ENCODE measurements at places on chromosomes 6 and 20.

DNA sequence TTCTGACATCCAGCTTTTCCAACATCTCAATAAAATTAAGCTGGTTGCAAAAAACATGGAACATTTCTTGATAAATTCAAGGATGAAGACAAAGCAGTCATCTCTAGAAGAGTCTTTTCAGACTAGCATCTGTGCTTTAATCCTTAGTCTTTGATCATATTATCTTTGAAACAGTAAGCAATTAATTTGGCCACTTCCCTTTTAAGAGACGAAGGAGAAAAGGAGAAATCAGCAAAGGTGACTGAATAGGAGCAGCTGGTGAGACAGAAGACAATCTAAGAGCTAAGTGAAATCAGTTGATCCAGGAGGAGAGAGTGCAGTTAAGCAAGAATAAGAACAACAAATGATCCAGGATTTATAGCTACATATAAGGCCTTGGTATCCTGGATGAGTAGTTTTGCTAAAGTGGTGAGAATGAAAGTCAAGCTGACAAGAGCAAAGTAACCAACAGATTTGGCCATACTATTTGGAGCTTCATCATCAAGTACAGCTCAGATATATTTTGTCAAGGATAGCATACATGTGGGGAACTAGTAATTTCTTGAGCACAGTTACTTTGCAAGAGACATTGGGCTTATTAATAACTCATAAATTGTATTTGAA is 215.5 kb downstream of the ADGB start:
- DNase-seq: no peak

GRCh38 chr6:143241111-143241510 is 180.4 kb downstream of the AIG1 start:
- DNase-seq: no peak

GRCh38 chr6:150464966-150465365 is 96.2 kb downstream of the IYD start:
- DNase-seq: no peak

DNA sequence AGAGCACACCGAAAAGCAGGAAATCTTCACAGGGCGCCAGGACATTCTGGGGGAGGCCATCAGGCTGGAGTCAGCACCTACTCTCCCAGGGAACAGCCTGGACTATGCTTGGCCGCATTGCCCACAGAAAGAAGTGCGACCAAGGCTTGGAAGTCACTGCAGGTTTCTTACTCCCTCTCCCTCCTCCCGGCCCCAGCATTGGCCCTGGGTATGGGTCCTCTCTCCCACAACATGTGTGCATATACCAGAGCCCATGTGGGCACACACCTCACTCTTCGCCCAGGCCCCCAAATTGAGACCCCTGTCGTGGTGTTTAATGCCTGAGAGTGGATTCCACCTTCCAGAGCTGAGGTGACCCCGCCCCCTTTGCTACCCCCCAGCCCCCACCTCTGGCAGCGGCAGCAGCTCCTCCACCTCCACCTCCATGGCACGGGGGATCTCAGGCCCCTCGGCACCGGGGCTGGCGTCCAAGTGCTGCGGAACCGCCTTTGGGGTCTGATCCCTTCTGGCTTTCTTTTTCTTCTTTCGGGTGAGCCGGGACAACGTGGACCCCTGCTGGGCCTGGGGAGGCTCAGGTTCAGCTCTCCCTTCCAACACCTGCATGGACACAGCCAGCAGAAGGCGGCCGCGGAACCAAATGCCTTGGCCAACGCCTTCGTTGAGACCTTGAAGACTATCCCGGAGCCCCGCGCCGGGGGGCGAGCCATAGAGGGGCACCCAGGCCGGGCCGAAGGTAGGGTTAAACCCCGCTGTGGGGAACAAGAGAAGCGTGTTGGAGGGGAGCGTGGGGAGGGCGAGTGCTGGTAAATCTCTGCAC is 15.2 kb upstream of the SPAG4 start:
- no peak for DNase-seq

DNA sequence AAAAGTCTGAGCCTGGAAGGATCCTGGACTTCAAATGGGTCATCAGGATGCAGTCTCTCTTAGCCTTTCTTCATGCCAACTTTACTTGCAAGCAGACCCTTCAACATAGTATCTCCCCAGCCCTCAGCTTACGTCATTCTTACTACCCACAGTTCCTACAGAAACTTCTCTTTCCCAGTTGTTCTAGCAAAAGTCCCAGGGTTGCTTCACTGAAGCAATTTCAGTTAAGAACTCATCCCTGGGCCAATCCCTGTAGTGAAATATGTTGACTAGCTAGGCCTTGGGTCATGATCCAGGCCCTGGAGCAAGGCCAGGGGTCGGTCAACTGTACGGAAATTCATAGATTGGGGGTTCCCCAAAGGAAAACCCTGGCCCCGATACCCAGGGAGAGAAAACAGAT is 8.6 kb upstream of the FAM83D start:
- no peak for DNase-seq

- no peak for DNase-seq
Observed at GRCh38 chr6:68497927-68498326, 137.2 kb upstream of the ADGRB3 start.

GRCh38 chr6:20647585-20647984 is 113.3 kb downstream of the CDKAL1 start:
- no peak for DNase-seq

- no peak for DNase-seq
Observed at GRCh38 chr6:73580247-73581149, 59.7 kb upstream of the EEF1A1 start.

GRCh38 chr6:48255094-48255493 is 144.1 kb upstream of the PTCHD4 start:
- DNase-seq: no peak

DNA sequence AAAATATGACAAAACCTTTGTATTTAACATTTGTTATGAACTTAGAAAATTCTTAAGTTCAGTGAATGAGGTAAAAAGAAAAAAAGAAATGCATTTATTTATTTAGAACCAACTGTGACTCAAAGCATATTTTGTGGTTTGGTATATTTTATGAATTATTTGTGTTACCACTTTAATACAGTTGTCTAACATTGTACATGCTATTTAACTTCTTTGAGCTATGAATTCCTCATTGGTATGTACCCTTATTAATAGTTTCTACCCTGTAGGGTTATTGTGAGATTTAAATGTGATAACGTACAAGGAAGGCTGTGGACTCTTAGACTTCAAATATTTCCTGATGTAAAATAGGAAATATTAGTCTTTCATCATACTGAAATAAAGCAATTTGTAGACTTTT is 162.6 kb downstream of the MMUT start:
- no peak for DNase-seq

DNA sequence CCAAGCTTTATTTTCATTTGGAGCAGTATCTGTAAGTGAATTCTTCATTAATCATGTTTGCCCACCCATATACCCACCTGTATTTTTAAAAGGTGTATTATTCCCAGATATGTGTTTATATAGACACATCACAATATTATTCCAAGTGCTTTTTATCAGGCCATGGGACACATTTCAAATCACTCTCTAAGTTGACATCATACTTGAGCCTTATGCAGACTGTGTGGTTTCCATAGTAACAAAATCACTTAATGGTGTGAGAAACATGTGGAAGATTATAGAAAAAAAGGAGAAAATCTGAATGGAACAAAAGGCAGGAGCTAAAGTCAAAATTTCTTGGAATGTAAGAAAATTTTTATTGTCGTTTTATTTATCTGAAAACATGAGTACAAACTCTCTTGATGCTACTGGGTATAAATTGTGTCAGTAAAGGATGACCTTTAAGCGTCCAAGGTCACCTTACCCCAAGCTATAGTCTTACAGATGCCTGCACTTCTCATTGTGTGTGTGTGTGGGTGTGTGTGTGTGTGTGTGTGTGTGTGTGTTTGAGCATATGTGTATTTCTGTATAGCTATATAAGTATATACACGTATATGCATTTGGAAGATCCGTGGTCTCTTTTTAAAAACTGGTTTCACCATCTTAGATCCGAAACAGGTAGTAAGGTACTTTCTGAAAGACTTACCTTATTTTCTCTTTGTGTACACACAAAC is 79.8 kb upstream of the CCN6 start:
- no peak for DNase-seq

DNA sequence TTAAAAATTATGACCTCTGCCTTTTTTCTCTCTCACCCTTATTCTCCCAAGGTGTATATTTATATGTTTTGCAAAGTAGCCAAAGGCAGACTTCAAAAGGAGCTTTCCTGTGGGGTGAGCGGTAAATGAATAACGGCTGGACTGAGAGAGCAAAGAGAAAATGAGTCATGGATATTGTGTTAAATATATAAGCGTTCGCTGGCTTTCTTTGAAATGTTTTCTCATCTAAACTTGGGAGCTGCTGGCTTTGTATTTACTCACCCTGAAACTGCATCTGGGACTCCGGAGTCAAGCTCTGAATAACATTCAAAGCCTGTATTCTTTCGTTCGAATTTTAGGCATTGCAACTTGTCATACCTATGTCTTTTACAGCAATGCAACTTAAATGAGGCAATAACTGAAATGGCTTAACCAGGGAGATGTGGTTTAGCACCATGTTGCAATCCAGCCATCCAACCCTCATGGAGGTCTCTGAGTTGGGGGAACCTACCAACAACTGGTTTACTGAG is 32.0 kb downstream of the ATXN1 start:
- no peak for DNase-seq

DNA sequence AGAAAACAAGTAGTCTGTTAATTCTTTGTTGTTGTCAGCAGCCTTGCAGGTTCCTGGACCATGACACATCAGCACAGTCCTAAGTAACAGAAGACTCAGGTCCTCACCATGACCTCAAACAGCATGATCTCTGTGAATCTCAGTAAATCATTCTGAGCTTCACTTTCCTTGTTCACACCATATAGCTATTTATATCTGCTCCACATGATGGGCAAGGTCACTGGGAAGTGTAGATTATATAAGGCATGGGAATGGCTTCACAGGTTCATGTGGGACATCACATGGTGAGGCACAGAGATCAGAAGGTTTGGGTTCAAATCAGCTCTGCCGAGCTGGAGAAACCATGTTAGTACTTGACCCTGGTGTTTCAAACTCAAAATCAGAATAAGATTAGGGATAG is 245.4 kb upstream of the SPTLC3 start:
- no peak for DNase-seq

GRCh38 chr20:44942264-44942973 is 17.8 kb downstream of the TOMM34 start:
- DNase-seq: no peak

GRCh38 chr20:10093087-10093591 is 58.4 kb downstream of the ANKEF1 start:
- DNase-seq: no peak

- DNase-seq: no peak
Observed at GRCh38 chr20:2797136-2797983, 3.1 kb downstream of the CPXM1 start.

- DNase-seq: no peak
Observed at GRCh38 chr6:26475823-26476729, 18.3 kb downstream of the BTN2A1 start.

DNA sequence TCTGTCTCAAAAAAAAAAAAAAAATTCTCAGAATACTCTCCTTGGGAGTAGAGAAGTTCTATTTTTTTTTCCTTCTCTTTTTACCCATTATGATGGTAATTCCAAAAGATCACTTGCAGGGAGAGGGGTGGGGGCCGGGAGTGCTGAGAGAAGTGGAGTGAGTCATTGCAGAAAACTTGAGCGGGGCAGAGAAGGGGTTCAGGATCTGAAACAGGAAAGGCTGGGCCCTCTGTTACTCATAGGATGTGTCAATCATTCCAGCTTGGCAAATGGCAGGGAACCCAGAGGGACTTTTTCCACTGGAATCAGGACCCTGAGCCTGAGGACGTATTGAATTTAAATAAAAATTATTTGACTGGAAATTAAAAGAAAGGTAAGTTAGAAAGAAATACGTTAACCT is 111.4 kb upstream of the ARMC2 start:
- DNase-seq: no peak

DNA sequence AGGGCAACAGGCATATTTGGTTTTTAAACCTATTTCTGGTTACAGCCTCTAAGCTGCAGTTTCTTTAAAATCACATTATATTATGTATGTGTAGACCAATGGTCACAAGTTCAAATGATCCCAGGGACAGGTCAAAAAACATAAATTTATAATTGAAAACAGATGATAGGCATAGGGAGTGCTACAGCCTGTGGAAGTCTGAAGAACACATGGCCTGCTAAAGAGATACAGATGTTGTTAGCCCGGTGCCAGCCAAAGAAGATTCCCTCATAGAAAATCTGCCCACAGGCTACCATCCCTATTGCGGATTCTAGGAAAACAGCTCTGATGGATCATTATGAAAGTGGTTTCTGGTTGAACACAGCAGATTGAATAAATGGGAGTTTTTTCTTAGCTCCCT is 65.3 kb downstream of the NRSN1 start:
- DNase-seq: no peak

- DNase-seq: no peak
Observed at GRCh38 chr6:26158076-26158580, 70.9 kb downstream of the HFE start.

DNA sequence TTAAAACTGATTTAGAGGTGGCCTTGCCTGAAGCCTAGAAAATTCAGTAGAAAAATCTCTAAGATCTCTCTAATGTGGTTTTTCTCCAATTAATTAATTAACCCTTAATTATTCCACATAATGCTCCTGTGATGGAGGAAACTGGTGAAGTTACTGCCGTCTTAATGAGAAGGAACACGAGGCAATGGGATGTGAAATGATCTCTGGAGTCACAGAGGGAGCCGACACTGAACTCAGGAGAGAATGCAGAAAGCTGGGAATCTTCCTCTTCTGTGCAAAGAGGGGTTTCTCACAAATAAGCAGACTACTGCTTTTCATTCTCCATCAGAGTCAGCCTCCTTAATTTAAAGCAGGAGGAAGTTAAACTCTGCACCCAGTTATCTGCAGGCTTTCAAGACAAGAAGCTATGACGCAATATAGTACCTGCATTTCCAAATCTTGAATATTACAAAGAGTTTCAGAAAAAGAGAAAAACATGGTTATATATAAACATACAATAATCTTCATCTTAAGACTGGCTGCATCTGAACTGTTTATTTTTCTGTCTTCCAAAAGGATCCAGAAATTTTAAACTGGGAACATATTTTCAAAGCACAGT is 18.1 kb upstream of the SNRPB2 start:
- DNase-seq: no peak

Data from NCI-H1694 (cell line).